COLO829 (cell line): ENCODE measurements at places on chromosomes 16 and 17.

DNA sequence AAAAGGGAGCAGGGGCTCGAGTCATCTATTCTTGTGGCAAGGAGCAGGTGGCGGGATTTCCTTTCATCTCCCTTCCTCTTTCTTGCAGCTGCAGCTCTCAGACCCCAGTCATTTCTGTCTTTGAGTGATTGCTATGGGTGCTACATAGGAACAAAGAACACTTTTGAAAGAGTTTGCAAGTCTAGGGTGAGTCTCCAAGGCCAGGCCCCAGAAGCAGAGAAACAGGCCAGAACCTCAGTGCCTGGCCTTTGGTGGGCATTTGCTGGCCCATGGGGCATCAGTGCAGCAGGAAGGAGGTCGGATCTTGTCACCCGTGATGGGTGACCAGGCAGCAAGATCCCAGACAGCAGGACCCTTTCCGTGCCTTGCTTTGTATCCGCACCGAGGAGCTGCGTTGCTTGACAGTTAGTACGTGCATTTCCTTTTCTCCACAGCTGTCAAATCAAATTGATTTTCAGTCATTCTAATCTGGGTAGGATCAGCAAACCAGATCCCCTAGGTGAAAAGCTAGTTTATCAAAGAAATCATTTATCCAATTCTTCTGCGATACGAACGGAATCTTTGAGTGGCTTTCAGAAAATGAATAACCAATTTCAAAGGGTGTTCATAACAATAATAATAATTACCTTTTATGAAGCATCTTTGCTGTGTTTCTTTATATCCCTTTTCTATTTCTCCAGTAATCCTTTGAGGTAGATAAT lies 244.6 kb upstream of the MAF start:
- DNase-seq = no peak

GRCh38 chr17:7676533-7676932 lies 10.8 kb downstream of the TP53 start:
- no peak for DNase-seq

DNA sequence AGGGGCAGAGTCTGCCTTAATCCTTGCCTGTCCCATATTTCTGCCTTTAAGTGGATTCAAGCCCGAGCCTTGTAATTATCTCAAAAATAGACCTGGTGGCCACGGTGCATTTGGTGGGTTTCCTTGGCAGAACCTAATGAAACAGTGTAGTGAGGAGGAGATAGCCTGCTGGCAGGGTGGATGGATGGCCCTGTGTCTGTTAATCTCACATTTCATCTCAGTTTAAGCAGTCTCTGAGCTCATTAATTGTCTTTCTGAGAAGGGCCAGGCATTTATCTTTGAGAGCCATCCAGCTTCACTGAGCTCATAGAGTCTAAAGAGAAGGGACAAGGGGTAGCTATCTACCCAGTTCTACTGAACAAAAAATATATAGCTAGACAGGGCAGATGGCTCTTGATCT lies 364.0 kb upstream of the EEF2KMT start:
- no peak for DNase-seq

- DNase-seq = no peak
Measured at GRCh38 chr16:55338646-55339045, 14.6 kb downstream of the IRX6 start.

DNA sequence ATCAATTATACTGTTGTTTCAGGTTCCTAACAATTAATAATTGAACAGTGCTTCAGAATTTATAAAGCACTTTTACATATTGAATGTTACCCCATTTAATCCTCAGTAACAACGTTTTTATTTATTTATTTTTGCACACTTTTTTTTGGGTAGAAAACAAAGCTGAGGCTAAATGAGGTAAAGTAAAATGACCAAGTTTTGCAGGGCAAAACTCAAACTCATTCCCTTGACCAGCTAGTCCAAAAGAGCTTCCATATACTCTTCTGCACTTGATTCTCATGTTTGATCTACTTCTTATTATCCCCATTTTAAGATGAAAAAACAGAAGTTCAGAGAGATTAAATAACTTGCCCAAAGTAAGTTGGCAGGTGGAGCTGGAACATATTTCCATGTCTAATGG lies 81.1 kb upstream of the NACA2 start:
- no peak for DNase-seq

GRCh38 chr17:74369221-74369620 lies 1.9 kb downstream of the GPR142 start:
- DNase-seq = no peak
